Kidney (tissue), 22 donors: ENCODE measurements at places on chromosomes 4 and X. TPM values are rescaled to one million over a fixed set of nuclear protein-coding genes. Genes with fewer than 3 reads are reported as not detected.

- H3K4me1 ChIP-seq = no peaks in the 10 kb centered on the region
- H3K4me3 ChIP-seq = no peak overlapping the region
- H3K27ac ChIP-seq = no peak overlapping the region
- no peaks in the 10 kb centered on the region for H3K36me3 ChIP-seq
- no peaks in the 10 kb centered on the region for H3K27me3 ChIP-seq
- DNase-seq = no peak
Measured at GRCh38 chr4:15833801-15834200, 55.7 kb downstream of the CD38 start.

DNA sequence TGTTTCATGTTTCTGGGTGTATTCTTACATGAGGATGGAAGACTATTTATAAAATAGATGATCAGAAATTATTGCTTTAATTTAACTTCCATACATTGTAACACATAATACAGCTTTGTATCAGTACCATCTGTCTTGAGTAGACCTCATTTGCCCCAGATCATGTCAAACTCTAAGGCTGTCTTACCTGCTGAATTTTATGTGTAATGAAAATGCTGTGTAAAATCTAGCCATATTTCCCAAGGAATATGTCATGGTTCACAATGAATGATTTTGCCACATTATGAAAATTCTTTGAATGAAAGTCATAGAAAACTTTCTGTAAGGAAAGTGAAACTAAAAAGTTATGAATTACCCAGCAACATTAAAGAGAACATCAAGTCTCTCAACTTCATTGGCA, 7.4 kb downstream of the BDH2 start:
- peaks cover 3% of the 10 kb centered on the region for H3K4me1 ChIP-seq
- H3K27me3 ChIP-seq = no peaks in the 10 kb centered on the region
- no peak overlapping the region for H3K4me3 ChIP-seq
- no peak for DNase-seq

DNA sequence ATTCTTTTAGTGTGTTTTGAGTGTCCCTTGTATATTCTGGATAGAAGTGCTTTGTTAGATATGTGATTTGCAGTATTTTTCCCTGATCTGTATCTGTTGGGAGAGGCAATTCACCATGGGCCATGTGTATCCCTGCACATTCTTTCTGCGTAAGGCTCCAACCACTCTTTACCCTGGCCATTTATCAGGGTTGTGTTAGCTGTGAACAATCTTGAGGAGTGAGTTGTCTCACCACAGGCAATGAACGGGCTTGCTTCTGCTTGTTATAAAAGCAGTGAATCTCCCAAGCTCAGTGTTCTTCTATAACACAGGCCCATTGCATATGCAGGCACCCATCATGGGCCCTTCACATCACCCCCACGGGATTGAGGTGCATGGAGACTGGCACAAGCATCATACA, 18.9 kb upstream of the SMIM10 start:
- no peak for DNase-seq
- H3K4me3 ChIP-seq = no peak overlapping the region
- H3K4me1 ChIP-seq = no peaks in the 10 kb centered on the region

DNA sequence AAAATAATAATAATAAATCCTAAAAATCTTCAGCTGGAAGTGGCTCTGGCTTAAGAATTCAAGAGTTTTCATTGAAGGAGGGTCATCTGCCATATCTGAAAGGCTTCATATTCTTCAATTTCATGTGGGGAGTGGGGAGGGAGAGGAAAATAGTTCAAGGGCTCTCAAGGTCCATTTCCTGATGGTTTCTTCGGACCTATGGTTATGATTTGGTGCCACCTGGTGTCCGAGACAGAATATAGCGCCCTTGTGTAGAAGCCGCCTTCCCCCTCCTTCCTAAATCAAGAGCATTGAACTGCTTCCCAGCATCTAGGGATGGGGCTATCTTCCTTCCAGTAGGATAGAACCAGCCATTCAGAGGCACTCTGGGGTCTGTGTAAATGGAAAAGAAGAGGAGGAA, 34.3 kb downstream of the NLGN3 start:
- H3K27ac ChIP-seq = no peak overlapping the region
- H3K4me1 ChIP-seq = peaks cover 4% of the 10 kb centered on the region
- H3K36me3 ChIP-seq = no peaks in the 10 kb centered on the region
- H3K27me3 ChIP-seq = no peaks in the 10 kb centered on the region
- H3K4me3 ChIP-seq = no peak overlapping the region
- DNase-seq = no peak

DNA sequence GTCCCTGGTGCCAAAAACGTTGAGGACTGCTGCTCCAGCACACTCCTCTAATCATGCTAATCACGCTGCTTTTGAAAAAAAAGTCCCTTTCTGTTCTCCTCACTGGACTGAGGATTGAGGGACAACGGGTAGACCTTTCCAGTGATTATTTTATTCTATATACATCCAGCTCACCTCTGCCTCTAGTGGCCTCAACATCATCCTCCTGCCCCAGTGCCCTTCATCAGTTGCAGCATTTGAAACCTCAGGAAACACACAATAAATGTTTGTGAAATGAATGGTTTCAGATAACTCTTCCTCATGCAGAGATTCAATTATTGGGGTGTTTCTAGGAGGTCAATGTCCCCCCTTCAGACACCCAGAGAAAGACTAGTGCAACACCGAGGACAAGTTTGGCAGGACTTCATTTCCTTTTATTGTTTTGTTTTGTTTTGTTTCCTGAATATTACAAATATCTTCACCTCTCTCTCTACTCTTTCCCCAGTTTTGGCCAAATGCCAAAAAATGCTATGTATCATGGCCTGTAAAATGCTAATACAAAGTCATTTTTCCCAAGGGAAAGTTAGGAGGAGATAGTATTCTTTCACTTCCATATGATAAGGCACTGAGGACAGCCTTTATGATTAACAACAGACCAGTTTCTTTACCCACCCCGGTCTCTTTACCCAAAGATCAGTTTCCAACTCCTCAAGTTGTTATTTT, 460.1 kb upstream of the SLIT2 start:
- DNase-seq = no peak
- no peaks in the 10 kb centered on the region for H3K4me1 ChIP-seq
- H3K27me3 ChIP-seq = no peaks in the 10 kb centered on the region
- H3K27ac ChIP-seq = no peak overlapping the region

- H3K36me3 ChIP-seq = no peaks in the 10 kb centered on the region
- no peaks in the 10 kb centered on the region for H3K27me3 ChIP-seq
- no peaks in the 10 kb centered on the region for H3K4me1 ChIP-seq
- no peak overlapping the region for H3K4me3 ChIP-seq
Measured at GRCh38 chr4:31052519-31052918, 332.4 kb downstream of the PCDH7 start.

DNA sequence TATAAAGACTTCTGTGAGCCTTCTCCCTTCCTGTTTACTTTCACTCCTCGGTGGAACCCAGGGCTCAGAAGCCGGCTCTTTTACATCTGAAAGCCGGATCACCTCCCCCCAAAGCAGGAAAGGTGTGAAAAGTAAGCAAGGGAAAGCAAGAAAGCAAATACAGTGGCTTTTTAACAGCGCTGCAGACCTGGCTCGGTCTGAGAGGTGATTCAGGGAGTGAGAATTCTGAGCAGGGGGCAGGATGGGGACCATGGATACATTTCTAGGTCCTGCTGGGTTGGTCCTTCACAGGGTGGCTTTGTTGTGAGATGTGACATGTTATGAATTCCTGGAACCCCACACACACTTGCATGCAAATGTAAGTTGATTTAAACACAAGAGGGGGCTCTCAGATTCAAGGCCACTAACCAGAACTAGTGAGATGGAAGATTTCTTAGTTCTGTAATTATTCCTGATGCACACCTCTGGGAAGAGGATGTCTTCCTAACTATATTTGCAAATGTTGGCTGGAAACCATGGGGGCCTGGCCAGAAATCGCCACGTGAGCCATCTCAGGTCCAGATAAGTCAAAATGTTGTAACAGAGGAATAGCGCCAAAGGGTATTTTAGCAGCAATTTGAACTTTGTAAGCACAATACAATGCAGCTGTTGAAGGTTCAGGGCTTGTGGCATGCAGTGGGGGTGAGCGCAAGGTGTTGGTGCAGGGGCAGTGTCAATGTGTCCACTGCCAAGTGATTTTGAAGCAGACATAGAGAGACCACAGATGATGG, 670.1 kb upstream of the LCORL start:
- H3K4me3 ChIP-seq = no peak overlapping the region
- H3K4me1 ChIP-seq = no peaks in the 10 kb centered on the region
- no peaks in the 10 kb centered on the region for H3K36me3 ChIP-seq
- no peak for DNase-seq

DNA sequence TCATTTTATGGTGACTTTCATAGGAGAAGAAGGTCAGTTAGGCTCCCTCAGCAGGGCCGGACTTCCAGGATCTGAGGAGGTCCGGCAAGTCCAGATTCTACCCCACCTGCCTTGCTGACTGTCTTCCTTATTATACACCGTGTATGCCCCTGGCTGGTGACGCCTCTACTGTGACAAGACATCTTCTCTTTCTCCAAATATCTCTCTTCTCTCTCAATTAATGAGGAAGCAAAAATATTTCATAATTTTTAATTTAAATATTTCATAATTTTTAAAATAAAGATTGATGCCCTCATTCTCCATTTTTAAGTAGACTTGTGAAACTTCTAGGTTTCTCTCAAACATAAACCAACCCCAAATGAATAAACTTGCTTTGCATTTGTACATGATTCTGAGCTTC, 202.5 kb downstream of the NSUN7 start:
- no peaks in the 10 kb centered on the region for H3K27me3 ChIP-seq
- H3K27ac ChIP-seq = no peak overlapping the region
- H3K36me3 ChIP-seq = no peaks in the 10 kb centered on the region
- H3K4me3 ChIP-seq = no peak overlapping the region
- no peak for DNase-seq

GRCh38 chr4:91965166-91965565, 338.6 kb upstream of the GRID2 start:
- H3K4me3 ChIP-seq = no peak overlapping the region
- no peak for DNase-seq
- H3K27ac ChIP-seq = no peak overlapping the region
- no peaks in the 10 kb centered on the region for H3K36me3 ChIP-seq

DNA sequence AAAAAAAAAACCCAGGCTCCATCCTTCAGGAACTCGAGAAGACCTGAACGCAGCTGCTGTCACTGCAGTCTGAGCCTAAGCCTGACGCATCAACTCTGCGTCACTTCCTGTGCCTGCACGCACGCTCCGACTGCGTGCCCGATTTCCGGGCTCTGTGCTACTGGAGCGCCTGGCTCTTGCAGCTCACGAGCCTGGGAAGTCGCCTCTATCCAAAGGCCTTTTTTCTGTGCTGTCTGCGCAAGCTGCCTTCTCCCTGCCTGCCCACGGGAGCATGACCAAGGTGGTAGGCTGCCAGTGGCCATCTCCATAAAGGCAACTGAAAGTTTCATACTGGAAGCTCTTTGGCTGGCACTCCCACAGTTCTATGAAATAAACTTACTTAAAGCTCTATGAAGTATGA, 9.9 kb upstream of the GASK1B start:
- no peak for DNase-seq
- no peak overlapping the region for H3K27ac ChIP-seq
- H3K27me3 ChIP-seq = no peaks in the 10 kb centered on the region
- H3K4me3 ChIP-seq = no peak overlapping the region

DNA sequence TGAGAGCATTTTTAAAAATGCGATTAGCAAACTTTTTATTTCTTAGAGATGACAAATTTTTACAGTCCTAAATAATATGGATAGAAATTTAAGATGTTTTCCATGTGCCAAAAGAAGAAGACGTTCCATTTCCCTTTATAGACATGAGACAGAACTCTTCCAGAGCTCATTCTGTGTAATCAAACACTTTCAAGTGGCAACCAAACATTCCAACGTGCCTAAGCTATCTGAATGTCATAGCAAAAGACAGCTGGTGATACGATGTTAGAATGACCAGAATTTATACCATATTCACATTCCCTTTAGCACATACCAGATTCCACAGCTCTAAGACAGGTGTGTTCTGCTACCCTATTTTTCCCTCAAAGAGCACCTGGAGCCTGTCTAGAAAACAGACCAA, 133.2 kb downstream of the ENOX2 start:
- no peak overlapping the region for H3K27ac ChIP-seq
- no peak for DNase-seq
- H3K4me3 ChIP-seq = no peak overlapping the region
- no peaks in the 10 kb centered on the region for H3K36me3 ChIP-seq

DNA sequence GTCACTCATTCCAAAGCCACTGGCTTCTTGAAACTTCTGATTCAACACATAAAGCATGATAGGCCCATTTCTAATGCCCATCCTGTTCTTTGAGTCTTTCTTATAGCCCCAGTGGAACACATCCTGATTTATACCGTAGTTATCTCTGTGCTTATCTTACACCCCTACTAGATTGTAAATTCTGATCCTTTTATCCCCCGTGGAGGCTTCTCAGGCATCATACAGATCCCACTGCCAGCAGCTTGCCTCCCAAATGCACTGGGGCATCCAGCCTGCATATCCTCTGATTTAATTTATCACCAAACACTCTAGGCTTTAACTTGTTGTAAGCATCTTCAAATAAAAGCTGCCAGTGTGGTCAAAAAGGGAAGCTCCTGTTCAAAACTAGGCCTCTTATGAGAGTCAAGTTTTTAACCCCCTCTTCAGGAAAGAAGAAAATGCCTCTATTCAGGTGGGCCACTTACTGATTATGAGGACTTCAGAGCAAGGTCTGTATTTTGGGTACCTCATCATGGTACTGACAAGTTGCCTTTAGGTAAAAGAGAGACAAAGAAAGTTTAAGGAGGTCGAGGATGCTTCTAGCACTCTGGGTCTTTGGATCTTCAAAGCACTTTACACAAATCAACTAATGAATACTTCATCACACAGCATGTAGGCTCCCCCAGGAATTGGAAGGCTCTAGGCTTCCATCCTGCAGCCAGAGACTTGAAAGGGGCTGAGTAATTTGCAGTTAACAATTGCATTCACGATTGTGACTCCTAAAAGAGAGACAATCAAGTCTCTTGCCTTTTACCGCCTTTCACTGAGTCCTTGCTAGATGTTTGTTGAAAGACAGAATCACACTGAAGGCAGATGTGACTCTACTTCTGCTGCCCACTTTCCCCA, 95.8 kb upstream of the LDB2 start:
- no peak overlapping the region for H3K4me3 ChIP-seq
- H3K27me3 ChIP-seq = no peaks in the 10 kb centered on the region
- H3K27ac ChIP-seq = no peak overlapping the region
- DNase-seq = peak; percentile 27
- no peaks in the 10 kb centered on the region for H3K36me3 ChIP-seq

DNA sequence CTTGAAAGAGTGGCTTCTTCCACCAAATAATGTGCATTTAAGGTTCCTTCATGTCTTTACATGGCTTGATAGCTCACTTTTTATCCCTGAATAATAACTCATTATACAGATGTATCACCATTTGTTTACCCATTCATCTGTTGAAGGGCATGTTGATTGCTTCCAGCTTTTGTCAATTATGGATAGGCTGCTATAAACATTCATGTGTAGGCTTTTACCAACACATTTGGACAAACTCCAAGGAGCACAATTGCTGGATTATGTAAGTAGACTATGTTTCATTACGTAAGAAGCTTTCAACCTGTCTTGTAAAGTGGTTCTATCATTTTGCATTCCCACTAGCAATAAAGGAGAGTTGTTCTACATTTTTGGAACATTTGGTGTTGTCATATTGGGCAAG, 2637.0 kb downstream of the PCDH7 start:
- no peaks in the 10 kb centered on the region for H3K4me1 ChIP-seq
- DNase-seq = no peak
- H3K27ac ChIP-seq = no peak overlapping the region
- no peaks in the 10 kb centered on the region for H3K27me3 ChIP-seq
- H3K4me3 ChIP-seq = no peak overlapping the region

The PPARGC1A gene
- 22.8 TPM for polyA plus RNA-seq

The ACOT9 gene
- polyA plus RNA-seq = 24.9 TPM

The PABPC1L2B gene
- not detected for polyA plus RNA-seq

The GPR143 gene
- polyA plus RNA-seq = 8.7 TPM

The SAGE1 gene
- not detected for polyA plus RNA-seq

The PKD2 gene
- polyA plus RNA-seq = 21.2 TPM

The LEF1 gene
- 5.1 TPM for polyA plus RNA-seq
